ENCODE measurements at places on chromosomes 12 and 14.

- DNase-seq: no peak
Observed at GRCh38 chr12:24788886-24789285, 160.0 kb downstream of the BCAT1 start.

GRCh38 chr14:105999361-106000028 lies 473.1 kb downstream of the TMEM121 start:
- DNase-seq: no peak

- no peak for DNase-seq
Observed at GRCh38 chr12:93032758-93033157, 103.7 kb upstream of the EEA1 start.

DNA sequence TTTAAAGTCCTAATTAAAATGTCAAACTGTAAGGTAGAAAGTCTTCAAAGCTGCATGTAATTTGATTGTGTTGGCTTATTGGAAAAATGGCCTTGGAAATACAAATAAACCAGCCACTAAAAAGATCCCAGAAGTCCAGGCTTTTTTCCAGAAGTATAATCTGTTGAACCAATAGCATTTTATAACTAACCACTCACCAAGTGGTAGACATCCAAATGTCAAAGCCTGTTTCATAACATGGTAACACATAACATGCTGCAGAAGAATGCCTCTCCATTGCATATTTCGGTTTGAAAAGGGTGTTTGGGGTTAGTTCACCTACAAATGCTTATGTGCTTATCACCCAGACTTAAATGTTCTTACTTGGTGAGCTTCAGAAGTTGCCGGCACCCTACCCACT lies 183.7 kb upstream of the DIO2 start:
- DNase-seq: no peak

- DNase-seq: no peak
Observed at GRCh38 chr12:71876137-71876799, 36.7 kb downstream of the TBC1D15 start.

DNA sequence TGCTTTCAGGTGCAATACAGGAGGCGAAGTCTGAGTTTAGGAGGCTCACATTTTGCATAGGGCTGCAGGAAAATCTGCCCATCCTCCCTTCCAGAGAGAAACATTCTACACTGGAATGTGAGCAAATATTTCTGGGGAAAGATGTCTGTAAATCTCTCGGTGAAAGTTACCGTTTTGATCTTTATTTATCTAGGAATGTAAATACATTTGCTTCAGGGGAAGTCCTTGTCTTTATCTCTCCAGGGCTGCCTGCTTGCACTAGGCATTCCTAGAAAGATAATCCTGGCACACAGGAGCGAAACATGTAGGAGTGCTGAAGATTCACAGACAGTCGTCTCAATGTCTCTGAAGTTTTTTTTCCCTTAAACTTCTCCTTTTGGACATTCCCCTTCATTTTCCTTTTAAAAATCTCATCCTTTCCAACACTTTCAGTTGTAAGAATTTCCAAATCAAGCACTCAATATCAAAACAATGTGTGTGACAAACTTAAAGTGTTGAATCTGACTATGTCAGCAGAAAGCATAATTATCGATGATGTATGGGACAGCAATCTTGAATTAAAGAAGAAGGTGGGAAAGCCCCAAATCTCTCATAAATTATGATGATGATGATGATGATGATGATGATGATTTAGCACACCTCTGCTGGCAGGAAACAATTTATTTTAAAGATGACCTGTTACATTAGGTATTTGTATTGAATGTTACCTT lies 113.4 kb upstream of the RESF1 start:
- no peak for DNase-seq

- no peak for DNase-seq
Observed at GRCh38 chr12:124566997-124567672, at the start of gene NCOR2. TSS of gene NCOR2 (minus strand) at chr12:124567612. CDS start at chr12:124495251, 72,361 bp downstream.

DNA sequence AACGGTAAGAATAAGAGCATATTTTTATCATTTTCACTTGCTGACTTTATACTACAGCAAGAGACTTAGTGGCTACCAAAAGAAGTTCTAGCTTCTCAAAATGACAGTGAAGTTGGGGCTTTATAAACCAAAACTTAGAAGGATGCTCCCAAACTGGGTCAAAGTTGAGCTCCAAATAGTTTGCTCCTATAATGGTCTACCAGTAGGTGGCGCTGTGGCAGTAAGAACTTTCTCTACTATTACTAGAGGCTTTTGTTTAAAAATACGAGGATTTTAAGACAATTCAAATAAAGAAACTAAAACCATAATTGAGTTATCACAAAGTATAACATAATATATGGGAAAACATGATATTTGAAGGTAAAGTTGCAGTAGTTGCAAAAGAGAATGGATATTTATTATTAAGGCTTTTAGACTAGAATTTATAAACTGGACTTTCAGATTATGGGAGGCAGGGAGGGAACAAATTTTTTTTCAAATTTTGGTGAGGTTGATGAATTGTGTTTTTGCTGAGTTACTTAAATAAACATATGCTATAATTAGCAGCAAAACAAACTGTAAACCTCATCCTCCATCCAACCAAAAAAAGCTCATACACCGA lies 75.0 kb downstream of the TGFB3 start:
- peak; percentile 8 for DNase-seq

DNA sequence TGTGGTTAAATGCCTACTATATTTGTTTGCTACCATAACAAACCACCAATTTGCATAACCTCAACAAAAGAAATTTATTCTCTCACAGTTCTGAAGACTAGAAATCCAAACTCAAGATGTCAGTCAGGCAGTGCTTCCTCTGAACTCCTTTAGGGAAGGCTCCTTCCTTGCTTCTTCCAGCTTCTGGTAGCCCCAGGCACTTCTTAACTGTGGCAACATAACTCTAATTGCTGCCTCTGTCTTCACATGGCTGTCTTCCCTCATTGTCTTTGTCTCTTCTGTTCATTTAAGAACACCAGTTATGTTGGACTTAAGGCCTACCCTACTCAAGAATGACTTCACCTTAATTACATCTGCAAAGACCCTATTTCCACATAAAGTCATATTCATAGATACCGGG lies 206.9 kb downstream of the SYT1 start:
- DNase-seq: no peak

DNA sequence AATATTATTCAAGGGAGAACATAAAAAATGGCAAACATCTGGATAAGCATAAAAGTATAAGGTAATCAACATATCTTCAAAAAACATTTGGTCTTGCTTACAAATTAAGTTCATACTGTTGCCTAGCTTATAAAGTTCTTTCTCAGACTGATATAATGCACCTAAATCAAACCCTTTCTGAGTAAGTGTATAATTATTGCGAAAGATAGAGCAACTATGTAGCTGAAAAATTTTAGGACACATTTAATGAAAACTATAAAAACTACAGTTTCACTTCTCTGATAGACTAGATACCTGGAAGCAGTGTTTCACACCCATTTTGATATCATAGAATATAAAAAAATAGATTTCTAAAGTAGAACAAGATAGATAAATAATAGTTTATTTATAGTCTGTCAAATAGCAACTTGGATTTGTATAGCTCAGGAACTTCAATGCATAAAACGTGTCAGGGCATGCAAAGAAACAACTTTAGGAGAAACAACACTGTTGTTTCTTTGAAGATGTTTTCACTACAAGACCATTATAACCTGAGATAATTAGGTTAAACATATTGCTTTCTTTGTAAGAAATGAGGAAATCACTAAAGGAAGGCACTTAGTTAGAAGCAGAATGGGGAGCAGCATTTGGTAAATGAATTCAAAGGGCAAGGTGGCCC lies 7.6 kb downstream of the CLECL1 start:
- no peak for DNase-seq

DNA sequence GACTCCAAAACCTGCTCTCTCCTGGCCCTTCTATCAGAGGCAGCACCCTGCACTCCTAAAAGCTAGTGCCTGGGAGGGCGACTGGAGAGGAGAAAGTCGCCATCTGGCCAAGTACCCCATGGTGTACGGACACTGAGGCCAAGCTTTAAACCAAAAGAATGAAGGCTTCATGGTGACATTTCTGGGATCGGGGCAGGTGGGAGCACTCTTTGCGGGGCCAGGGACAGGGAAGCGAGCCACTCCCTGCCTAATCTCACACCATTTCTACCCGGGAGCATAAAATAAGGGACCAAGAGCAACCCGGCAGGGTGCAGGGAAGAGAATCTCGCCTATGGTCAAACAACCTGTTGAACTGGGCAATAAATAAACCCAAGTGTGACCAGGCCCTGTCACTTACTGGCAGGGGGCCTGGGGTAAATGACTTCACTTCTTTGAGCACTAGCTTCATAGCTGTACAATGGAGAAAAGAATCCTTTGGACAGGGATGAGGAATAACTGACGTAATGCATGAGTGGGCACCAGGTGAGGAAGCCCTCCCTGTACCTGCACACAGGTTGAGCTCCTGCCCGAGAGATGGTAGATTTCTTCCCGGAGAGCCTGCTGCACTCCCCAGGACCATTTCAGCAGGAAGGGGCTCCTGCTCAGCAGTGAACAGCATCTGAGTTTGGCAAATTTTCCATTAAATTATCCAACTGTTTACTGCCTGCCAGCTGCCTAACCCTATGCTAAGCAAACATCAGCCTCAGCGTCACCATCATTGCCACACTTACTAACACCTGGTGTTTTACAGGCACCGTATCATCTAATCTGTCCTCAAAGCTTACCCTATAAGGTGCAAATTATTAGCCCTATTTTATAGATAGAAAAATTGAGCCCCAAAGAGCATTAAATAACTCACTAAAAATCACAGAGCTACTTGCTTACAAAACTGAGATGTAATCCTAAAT lies 2.0 kb downstream of the SERPINA1 start:
- no peak for DNase-seq

DNA sequence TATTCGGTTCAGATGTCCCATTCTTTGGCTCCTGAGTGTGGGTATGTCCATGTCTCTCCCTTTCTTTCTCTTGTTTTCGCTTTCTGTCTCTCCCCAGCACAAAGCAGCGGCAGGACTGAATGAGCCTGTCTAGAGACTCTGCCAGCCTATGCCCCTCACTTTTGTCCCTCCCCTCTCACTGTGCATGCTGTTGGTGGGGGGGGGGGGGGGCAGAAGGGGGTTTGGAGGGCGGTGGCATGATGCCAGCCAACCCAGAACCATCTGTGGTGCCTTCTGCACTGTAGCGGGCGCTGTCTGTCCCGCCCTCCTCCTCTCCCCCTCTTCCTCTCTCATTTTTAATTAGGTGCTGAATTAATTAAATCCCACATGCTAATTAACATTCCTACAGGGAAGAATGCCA lies 17.7 kb downstream of the NGDN start:
- no peak for DNase-seq

DNA sequence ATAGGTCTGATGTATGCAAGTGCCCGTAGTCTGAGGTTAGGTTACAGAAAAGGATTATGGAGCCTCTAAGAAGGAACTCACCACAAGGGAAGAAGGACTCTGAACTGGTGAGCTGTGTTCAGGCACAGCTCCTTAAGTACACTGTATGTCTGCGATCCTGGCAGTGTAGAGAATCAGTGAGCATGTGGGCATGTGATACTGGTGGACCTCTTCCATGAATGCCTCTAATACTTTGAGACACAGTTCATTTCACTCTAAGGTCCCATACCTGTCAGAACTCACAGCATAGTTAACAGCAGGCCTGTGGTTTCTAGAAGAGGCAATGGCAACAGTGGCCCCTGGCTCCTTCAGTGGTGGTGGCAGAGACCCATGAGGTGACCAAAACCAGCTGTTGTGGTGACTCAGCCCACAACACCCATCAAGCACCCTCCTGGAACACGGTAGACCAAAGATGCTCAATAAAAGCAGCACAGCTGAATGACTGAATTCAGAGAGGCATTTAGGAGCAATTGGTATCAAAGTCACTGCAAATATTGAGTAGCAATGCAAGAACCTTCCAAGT lies 6.9 kb upstream of the OR6J1 start:
- no peak for DNase-seq

- no peak for DNase-seq
Observed at GRCh38 chr12:81181691-81182090, 103.8 kb downstream of the ACSS3 start.

- DNase-seq: no peak
Observed at GRCh38 chr14:105852378-105853088, 326.1 kb downstream of the TMEM121 start.

DNA sequence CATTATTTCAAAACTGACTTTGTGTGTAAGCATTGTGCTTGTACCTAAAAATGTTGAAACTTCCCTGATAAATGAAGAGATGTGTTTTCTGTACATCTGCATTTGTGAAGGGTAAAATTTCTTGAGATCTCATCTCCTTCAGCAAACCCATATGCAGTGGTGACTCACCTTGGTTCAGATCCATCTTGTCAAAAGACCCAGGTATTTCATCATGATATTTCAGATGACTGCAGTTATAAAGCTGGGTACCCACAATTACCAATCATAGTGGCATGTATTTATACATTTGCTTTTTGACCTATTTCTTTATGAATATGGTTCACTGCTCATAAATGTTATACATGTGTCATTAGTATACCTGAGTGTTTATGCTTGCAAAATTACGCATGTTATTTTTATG lies 1213.6 kb downstream of the GALC start:
- no peak for DNase-seq

DNA sequence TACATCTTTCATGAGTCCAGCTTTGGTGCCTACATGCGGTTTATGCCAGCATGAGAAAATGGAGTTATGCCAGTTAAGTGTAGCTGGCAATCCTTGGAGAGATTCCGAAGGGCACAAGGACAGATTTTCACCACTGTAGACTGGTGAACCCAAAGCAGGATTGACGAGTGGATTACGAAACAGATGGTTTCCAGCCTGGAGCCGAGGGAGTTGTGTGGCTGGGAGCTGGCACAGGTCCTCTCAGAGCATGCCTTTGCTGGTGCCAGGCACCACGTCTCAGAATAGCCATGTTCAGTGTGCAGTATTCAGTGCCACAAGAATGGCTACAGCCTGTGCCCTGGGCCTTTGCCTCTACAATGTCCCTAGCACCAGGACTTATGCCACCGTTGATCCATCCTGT lies 13.2 kb downstream of the KCNH3 start:
- DNase-seq: no peak

GRCh38 chr14:96091941-96092411 lies 52.8 kb downstream of the C14orf132 start:
- no peak for DNase-seq

- DNase-seq: no peak
Observed at GRCh38 chr12:51199366-51199945, 18.4 kb downstream of the POU6F1 start.

DNA sequence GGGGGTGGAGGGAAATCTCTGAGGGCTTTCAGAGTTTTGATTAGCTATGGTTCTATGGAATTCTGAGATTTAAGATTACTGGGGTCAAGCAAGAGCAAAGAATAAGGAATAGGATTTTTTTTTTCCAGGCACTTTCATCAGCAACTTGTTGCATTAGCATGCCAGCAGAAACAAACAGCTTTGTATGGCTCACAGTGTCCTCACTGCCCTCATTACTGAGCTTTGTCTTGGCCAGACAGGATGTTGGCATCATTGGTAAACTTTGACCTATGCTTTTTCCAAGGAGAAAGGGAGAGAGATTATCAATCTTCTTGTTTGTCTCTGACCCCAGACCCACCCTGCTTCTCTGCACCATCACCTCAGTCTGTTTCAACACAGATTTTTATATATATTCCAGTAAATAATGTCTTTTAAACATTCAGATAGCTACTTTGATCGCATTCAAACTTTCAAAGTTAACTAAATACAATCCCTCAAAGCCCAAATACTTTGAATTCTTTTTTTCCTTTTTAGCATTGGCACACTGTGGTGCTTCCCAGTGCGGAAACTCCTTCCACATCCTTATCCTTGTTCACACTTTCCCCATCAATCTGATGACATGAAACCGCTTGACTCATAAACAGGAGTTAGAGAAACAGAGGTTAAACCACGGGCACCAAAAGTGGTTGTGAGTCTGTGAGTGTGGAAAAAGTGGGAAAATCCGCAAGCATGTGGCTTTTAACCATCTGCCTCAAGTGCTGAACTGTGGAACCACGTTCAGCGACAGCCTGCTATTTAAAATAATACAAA lies 282.2 kb upstream of the FAR2 start:
- DNase-seq: no peak

GRCh38 chr12:51897181-51897580 lies 9.3 kb downstream of the ANKRD33 start:
- no peak for DNase-seq
